ENCODE measurements at places on chromosomes 5 and 9. TPM values are rescaled to one million over a fixed set of nuclear protein-coding genes. Genes with fewer than 3 reads are reported as not detected.

Gene PCDHB9
- total RNA-seq: 3.0 TPM

Gene SPAG8
- 13.3 TPM for total RNA-seq

Gene C9orf153
- 0.95 TPM for total RNA-seq

Gene RAI14
- total RNA-seq: 66.8 TPM

Gene ROPN1L
- 11.5 TPM for total RNA-seq

Gene LCN6
- 2.9 TPM for total RNA-seq

Gene HDAC3
- total RNA-seq: 45.8 TPM

Data from lower lobe of right lung (tissue), 2 donors.